ENCODE measurements at places on chromosomes 1 and 21.

GRCh38 chr21:46100020-46100419, 2.1 kb downstream of the COL6A2 start:
- DNase-seq = no peak

DNA sequence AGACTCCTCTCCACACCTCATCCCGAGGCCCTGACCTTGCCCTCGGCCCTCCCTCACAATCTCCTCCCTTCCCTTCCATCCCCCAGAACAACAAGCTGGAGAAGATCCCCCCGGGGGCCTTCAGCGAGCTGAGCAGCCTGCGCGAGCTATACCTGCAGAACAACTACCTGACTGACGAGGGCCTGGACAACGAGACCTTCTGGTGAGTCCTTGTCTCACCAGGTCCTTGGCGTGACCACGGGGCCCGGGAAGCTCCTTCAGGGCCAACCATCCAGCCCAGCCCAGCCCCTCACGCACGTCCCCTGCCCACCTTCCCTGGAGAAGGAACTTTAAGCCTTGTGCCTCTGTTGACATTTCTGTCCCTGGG, 15.6 kb downstream of the PODN start:
- DNase-seq = no peak

- no peak for DNase-seq
Measured at GRCh38 chr1:226092965-226093364, 30.4 kb downstream of the H3-3A start.

DNA sequence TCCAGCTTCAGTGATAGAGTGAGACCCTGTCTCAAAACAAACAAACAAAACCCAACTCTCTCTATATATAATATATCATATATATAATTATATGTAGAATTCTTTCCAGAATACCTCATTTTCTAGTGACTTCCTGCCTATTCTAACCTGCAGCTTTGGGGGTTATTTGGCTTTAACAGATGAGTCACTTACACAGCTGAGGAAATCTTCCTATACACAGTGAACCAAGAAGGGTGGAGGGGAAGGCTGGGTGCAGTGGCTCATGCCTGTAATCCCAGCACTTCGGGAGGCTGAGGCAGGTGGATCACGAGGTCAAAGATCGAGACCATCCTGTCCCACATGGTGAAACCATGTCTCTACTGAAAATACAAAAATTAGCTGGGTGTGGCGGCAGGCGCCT, 9.2 kb downstream of the RAB29 start:
- DNase-seq = peak; percentile 58
